ENCODE measurements at places on chromosomes 7 and 10.

- DNase-seq, result no peak
These were observed 332.5 kb downstream of the PTPRN2 start for GRCh38 chr7:158255156-158255555.

DNA sequence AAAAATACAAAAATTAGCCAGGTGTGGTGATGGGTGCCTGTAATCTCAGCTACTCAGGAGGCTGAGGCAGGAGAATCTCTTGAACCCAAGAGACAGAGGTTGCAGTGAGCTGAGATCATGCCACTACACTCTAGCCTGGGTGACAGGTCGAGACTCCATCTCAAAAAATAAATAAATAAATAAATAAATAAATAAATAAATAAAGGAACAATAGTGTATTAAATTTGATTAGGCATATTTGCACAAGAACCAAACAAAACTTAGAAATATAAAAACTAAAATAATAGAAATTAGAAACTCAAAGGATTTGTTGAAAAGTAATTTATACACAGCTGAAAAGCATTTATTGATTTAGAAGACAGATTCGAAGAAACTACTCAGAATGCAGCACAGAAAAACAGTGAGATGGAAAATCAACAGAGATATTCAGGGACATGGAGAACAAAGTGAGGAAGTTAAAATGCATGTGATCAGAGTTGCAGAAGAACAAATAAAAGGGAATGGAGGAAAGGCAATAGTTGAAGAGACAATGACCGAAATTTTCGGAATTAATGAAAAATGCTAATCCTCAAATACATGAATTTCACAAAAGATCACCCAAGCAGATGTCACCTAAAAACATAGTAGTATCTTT is 17.7 kb downstream of the IFIT3 start:
- DNase-seq, result no peak

DNA sequence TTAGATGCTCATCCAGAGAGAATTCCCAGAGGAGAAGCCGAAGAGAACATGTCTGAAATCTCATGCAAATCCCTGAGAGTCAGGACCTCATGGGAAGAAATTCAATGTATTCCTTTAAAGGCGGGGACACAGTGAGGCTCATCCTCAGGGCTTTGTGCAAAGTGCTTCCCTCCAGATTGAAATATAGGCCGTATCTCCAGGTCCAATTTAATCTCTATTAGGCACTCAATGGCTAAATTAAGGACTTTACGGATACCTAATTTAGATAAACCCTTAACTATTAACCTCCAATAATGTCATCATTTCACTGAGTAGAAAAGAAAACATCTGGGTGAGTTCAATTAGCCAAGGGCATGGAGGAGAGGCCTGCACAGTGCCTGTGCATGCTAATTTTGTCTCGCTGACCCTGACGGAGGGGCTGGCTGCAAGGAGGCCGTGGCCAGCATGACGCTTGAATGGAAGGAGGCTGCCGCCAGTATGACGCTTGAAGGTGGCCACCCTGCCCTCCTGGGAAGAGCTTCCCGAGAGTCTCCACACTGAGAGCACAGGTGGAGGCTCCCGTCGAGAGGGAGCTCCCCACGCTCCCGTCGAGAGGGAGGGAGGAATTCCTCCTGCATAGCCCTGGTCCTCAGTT is 287.6 kb downstream of the ADARB2 start:
- no peak for DNase-seq

GRCh38 chr10:6337382-6337781 is 134.7 kb downstream of the PFKFB3 start:
- no peak for DNase-seq

DNA sequence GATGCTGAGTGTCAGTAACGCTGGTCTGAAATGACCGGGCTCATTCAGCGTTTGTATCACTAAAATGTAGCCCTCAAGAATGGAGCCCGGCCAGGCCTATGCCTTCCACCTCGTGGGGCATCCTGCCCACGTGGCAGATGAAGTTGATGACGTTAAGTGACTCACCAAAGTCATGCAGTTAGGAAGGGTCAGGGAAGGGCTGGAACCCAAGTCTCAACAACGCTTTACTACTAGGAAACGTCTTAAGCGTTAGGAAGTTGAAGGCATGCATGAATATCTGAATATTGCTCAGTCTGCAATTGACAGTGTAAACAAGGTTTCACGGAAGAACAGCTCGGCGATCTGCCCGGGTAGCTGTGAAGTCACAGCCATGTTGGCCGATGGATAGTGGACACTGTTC is 14.0 kb upstream of the UBE3C start:
- no peak for DNase-seq

DNA sequence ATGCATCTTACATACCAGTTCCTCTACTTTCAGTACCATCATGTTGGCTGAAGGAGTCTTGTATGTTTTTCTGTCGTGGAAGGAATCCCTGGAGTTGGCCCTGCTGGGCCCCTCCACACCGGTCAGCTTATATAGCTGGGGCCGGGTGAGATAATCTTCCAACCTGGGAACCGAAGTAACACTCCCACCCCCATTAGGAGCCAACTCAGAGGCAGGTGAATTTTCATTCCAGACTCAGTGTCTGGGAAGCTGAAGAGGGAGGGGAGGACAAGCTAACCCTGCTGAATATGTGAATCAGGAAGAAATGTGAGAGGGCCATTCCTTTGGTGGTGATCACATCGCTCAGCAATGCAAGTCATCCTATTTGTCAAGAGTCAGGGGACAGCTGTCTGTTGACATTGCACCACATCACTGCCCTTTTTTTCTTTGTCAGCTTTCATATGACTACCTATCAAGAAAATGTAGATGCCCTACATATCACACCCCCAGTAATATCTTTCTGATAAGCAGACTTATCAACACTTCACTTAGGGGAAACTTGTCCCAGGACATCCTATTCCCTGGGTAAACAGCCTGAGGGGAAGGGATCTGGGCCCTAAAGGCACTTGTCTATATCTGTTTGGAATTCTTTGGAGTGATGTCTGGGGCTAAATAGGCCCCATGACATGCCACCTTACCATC is at the start of gene ANKRD1:
Gene ANKRD1 (minus strand): TSS at position 102 of the 681 bp plus-strand sequence. CDS start 60 bp downstream, at position 42.
- no peak for DNase-seq

DNA sequence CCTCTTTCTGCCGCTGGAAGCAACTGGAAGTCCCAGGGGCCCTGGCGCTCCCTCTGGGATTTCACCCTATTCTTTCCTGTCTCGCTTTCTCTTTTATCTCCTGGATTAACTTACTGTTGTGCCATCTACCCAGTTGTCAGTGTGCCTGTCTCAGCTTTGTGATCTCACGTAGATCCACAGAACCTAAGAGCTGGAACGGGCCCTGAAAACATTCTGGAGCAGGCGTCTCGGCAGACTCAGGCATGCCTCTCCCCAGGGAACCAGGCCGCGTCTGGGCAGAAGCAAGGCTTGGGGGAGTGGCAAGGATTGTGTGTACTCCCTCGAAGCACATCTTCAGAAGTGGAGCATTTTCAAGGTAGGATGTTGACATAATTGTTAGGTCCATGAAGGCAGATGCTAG is 87.2 kb downstream of the KCNMA1 start:
- DNase-seq, result no peak

GRCh38 chr7:46218461-46219200 is 297.6 kb upstream of the IGFBP3 start:
- no peak for DNase-seq

GRCh38 chr10:132449811-132450181 is 52.8 kb downstream of the PWWP2B start:
- no peak for DNase-seq

DNA sequence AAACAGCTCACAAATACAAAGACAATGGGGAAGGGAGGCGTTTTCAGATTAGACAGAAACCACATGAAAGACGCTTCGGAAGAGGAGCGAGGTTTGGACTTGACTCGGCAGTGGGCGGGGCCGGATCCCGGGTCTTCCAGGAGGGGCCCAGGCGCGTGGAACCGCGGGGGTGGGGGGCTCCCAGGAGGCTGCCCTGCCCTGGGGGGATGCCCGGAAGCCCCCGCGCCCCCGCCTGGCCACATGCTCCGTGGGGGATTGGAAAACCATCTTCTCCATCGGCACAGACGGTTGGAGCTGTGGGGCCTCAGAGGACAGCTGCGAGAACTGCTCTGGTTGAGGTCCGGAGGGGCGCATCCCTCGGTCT is 186.0 kb upstream of the SHH start:
- no peak for DNase-seq
